ENCODE measurements at places on chromosomes 1 and 21.
A peak's percentile ranks its signal among the peaks of the same experiment; 100 is the strongest.

DNA sequence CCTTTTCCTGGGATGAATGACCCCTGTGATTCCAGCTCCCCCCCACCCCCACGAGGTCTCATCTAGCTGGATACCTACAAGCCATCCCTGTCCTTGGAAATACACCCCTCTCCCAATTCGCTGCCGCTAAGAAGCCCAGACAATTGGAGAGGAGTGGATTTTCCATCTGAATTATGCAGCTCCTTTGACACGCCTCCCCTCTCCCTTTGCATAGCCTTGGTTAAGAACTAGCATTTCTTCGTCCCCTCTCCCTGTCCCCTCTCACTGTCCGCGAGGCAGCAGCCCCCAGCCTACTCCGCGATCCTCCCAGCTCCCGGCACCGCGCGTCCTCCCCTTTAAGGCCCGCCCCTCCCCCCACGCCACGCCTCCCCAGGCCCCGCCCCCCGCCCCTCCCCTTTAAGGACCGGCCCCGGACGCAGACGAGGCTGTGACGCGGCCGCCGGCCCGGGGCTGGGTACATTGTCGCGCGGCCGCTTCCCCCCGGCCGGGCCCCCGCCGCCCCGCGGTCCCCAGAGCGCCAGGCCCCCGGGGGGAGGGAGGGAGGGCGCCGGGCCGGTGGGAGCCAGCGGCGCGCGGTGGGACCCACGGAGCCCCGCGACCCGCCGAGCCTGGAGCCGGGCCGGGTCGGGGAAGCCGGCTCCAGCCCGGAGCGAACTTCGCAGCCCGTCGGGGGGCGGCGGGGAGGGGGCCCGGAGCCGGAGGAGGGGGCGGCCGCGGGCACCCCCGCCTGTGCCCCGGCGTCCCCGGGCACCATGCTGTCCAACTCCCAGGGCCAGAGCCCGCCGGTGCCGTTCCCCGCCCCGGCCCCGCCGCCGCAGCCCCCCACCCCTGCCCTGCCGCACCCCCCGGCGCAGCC, at the start of gene MAPKAPK2:
MAPKAPK2 (plus strand) TSS at position 428 of the 856 bp plus-strand sequence; CDS start at position 753, 325 bp downstream.
- no peak for DNase-seq

GRCh38 chr1:15755021-15755645, 3.5 kb upstream of the FBLIM1 start:
- DNase-seq = no peak

DNA sequence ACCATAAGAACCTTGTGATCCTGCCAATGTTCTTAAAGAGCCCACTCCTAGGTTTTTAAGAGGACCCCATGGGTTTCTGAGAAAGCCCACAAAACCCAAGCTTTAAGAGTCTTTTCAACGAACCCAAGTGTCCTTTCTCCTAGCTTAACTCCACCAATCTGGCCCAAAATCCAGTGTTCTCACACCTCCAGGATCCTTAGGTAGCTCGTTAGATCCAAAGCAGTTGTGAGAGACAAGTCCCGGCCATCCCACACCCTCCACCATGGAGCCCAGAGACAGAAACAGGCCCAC, 1.7 kb downstream of the DENND4B start:
- DNase-seq = no peak

DNA sequence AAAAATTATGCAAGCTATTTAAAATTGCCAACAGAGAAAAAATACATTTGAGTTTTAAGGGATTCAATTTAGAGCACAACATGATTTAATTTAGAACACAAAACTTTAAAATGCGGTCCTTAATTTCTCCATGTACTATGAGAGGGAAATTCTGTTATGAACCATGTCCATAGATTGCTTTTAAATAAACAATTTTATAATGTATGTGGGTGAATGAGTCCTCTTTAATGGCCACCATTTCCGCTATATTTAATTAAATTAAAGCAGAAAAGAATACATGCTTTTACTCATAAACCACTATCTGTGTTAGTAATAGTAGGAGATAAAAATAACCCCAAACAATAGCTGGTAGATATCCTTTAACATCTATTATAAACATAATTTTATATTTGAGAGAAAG, 914.6 kb downstream of the LTN1 start:
- no peak for DNase-seq

DNA sequence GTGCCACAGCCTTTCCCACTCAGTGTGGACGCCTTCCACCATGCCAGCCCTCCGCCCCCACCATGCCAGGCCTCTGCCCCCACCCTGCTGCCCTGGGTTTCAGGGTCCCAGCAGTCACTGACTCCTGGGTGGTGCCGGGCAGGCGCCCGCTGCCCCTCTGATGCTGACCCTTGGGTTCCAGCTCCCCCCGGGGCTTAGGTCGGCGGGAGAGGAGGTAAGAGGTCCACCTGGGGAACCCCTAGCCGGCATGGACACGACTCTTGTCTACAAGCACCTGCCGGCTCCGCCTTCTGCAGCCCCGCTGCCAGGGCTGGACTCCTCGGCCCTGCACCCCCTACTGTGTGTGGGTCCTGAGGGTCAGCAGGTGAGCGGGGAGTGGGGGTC, 7.0 kb upstream of the PFKL start:
- no peak for DNase-seq

DNA sequence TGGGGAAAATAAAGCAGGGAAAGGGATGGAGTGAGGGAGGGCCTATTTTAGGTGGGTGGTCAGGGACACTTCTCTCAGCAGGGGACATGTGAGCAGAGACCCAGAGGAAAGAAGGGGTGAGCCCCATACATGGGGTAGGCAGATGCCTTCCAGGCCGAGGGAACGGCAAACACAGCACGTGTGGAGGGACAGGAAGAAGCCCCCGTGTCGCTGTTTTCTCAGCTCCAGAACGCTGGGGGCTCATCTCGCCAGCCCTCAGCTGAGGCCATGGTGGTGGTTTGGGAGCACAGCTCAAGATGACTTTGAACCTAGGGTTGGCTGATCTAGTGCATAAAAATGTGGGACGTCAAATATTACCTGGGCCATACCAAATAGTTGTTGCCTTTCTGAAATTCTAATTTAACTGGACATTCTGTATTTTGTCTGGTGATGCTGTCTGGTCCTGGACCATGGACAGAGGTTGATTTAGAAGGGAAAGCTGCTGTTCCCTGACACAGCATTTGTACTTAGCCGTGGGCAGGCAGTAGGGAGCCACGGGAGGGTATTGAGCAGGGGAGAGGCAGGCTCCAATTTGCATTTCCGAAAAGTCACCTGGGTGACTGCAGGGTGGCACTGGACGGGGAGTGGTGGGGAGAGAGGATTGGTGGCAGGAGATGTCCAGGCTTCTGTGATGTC, 53.1 kb upstream of the RUNX3 start:
- DNase-seq = no peak

DNA sequence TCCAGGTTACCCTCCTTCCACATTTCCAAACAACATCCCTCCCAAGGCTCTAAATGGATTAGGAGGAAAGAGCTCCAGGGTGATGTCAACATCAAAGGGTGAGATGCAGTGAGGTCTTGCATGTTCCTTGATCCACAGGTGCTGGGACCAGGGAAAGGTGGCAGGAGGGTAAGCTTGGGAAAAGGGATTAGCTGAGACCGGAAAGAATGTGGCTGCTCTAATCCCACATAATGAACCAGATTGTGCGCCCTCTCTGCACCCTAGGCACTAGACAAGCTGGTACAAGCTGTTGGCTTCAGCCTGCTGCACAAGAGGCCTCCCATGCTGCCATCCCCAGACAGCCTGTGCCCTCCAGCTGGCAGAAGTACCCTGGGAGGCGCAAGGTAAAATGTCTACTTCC, 34.9 kb downstream of the PLXNA2 start:
- no peak for DNase-seq

DNA sequence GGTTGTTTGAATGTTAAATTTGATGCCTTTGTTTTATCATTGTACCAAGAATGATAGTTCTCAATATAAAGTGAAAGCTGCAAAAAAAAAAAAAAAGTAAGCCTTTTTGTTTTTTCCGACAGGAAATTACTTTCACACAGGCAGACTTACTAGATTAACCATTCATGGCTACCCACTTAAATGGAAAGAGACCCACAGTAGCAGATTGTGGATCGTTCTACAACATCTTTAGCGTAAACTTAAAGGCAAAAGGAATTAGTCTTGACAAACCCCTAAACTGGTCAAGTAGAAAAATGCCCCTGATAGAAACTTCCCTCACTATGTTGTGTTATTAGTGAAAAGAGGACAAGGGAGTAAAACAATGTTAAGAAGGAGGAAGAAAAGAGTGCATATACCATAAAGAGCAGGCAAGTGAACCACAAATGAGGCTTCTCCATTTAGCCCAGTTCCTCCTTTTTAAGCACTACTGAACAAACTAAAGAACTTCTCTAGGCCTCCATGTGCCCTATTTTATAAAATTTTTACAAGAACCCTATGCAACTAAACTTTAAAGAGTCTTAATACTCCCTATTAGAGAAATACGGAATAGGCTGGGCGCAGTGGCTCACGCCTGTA, 1560.3 kb downstream of the MRPL39 start:
- DNase-seq = no peak

- DNase-seq = no peak
These were observed 21.4 kb upstream of the LBR start for GRCh38 chr1:225449261-225449660.

DNA sequence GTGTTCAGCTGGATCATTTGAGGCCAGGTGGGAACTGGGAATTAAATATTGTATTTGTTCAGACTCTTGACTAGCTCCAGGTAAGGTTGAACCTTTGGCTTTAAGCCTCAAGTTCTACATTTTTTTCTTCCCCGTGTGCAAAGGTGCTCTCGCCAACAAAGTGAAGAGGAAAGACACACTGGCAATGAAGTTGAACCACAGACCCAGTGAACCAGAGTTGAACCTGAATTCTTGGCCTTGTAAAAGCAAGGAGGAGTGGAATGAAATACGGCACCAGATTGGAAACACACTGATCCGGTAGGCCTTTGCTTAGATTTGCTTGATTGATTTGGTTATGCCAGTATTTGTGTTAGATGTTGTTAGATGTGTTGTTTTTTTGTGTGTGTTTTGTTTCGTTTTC, 25.5 kb upstream of the RCC1 start:
- DNase-seq = no peak

DNA sequence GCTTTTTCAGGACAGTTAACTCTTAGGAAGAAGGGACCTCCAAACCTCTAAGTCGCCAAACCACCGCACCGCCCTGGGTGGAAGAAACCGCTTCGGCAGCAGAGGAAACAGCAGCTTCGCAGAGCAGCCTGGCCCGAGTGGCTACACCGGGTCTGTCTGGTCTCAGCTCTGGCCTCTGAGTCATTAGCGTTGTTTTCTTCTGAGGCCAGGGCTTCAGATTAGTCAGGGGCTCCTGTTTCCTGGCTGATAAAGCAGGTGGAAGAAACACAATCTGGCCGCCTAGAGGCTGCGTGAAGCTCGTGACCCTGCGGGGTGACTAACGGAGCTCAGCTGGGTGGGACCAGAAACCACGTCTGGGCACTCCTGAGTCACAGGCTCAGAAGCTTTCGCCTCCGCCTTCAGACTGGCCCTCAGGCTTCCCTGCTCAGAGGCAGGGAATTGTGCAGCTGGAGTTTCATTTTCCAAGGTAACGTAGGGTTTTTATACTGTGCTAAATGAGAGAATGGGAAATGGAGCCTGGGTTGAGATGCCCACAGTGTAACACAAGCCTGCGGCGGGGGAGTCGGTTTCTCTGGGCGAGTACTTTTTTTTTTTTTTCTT, 44.9 kb downstream of the CHAF1B start:
- peak; percentile 93 for DNase-seq

- no peak for DNase-seq
These were observed 1.1 kb upstream of the LMNA start for GRCh38 chr1:156113282-156113950.

DNA sequence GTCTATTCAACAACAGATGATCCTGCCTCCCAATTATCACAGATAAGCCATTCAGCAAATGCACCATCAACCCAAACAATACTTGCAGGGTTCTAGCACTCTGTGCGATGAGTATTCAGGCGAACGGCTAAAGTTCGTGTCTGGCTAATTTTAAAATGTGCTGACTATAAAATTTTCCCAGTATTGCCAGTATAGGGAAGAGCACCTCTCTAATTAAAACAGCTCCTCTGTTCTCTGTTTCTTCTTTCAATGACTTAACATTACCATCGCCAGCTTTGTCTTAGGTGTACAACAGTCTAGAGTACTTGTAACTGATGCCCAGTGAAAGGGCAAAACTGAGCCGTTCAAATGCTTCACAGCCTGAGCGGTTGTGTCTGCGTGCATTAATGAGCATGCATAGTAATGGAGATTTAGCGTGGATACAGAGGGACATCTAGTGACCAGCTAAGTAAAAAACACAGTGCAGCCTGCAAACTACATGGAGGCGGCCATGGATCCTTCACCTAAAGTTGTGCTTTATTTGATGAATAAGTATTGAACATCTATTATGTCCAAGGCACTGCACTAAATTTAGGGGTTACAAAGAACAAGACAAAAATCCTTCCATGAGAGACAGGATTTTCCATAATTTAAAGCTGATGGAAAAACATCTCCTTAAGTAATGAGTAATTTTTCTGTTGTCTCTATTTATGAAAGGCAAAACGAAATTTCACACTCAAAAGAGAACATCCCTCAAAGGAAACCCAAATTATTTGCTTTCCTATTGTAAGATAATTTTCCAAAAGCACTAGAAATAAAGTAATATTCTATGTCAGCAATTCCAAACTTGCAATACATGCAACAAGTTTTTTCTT, 120.0 kb downstream of the SETD4 start:
- DNase-seq = no peak

DNA sequence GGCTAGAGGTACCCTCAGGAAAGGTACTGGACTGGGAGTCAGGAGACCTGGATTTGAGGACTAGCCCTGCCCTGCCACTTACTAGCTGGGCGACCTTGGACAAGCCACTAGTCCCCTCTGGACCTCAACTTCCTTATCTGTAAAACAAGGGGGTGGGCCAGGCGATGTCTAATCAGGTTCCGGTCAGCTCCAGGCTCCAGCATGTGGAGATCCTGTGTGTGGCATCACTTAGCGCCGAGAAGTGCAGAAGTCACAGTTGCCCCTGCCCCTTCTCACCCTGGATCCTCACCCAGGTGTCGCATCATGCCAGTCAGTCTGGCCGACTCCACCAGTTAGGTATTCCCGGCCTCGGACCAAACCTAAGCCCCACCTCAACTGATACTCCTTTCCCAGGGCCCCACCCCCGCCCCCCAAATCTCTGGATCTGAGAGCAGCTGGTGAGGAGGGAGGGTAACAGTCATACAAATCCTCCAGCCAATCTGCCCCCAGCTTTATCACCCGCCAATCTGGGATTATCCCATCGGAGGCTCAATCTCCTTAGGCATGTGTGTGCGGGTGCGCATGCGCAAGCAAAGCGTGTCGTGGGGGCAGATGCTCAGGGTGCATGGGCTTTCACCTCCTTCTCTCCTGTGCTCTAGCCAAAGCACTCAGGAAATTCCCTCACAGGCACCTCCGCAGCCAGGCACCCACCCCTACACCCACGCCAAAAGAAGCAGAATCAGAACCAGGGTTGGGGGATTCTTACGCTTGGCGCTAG, 5.4 kb downstream of the CELF3 start:
- DNase-seq = no peak

DNA sequence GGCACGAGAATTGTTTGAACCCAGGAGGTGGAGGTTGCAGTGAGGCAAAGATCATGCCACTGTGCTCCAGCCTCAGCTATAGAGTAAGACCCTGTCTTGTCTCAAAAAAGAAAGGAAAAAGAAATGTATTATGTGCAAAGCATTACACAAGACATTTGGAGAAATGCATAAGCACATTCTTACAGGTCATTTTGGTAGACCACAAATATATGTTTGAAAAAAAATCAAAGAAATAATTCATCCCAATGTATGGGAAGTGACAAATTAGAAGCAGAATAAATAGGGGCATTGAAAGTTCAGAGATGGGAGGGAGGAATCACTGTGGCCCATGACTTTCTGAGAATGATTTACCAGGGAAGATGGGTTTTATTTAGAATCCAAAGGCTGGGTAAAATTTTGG, 283.5 kb upstream of the ADAMTS5 start:
- DNase-seq = no peak

- peak; percentile 24 for DNase-seq
These were observed 177.7 kb upstream of the EDN2 start for GRCh38 chr1:41662061-41662764.
